Motor neuron (in vitro differentiated cells): ENCODE measurements at places on chromosomes 5 and 9.

- ATAC-seq = no peak
These were observed 22.5 kb upstream of the SHB start for GRCh38 chr9:38091310-38092199.

GRCh38 chr9:125176636-125177035 lies 13.0 kb downstream of the PPP6C start:
- ATAC-seq = peak; percentile 73

DNA sequence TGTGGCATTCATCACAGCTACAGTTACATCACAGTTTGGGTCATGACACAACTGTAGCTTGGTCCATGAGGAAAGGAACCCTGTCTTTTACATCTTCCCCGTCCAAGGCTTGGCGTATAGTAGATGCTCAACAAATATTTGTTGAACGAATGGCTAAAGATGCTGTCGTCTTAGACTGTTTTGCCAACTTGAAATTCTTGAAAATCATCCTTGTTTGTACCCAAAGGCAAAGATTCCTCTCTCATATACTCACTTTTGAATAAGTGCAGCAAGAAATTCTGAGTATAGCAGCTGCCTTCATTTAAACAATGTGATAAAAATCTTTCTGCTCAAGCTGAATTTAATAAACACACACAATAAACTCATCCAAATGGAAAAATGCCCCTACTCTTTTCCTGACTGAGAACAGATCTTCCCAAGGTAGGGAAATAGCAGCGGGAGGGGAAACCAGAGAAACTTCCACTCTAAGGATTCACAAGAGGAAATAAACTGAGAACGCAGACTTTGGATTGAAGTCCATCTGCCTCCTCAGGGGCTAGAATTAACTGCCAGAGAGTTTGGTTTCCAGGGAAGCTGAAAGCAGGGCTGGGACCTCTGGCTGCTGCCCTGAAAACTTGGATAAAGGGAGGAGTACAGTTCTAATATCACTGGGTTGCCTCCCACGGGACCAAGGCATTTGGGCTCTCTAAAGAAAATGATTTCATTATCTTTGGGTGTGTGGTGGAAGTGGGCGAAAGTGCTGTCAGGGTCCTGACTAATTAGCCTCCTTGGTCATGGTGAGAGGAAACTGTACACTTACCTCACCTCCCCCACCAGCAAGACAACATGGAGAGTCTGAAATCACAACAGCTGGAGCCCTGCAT lies 99.1 kb downstream of the DPYSL3 start:
- no peak for ATAC-seq

DNA sequence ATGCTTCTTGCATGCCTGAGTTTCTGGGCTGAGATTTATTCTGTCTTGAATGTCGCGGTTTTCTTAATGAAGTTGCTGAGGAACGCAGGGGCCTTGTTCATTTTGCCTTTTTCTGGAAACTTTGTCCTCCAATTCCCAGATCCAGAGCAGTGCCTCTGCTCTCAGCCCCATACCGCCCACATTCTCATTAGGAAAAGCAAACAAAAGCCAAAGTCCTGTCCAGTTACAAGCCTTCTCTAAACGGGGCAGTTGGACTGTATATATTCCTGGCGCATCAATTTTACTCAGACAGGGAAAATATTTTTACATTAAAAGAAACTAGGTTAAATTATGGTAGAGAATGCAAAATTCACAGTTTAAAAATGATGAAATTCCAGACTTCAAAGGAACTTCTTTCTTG lies 1.2 kb upstream of the PSAT1 start:
- ATAC-seq = no peak

DNA sequence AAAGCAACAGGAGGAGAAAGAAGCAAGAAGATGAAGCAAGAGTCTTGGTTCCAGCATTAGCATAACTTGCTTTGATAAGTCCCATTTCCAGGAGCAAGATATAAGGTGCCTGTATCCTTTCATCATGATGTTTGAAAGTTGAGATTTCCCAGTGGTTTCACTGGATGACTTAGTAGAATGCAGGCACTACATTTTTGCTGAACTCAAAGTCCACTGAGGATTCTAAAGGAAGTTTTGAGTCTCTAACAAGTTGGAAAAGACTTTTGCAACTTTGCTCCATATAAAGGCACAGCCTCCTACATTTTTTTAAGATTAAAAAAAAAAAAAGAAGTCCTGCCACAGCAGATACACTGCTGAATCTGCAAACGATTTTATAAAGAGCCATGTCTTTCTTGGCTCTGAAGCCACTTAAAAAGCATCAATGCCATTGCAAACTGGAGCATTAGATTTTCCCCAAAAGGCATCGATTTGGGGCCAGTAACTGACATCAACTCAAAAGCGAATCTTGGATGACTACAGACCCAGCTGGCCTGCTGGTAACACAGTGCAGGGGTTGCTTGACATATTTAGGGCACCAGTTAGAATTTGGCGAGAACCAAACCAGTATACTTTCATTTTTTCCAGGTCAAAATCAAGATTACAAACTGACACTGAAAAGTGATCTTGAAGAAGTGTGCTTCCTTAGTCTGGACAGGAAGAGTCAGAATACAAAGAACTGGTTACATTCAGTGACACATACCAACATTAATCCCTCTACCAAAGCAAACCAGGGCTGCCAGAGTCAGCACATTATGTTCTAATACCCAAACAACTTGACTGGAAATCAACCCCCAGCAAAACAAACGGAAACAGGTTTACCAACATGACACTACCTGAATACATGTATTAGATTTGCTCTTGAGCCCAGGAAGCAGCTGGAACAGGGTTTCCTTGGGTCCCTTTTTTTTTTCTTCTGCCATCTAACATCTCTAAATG lies 39.1 kb upstream of the KCNV2 start:
- ATAC-seq = no peak
